ENCODE measurements at places on chromosomes 7 and 10.

GRCh38 chr7:1965579-1966294 lies 267.0 kb downstream of the MAD1L1 start:
- no peak for DNase-seq

DNA sequence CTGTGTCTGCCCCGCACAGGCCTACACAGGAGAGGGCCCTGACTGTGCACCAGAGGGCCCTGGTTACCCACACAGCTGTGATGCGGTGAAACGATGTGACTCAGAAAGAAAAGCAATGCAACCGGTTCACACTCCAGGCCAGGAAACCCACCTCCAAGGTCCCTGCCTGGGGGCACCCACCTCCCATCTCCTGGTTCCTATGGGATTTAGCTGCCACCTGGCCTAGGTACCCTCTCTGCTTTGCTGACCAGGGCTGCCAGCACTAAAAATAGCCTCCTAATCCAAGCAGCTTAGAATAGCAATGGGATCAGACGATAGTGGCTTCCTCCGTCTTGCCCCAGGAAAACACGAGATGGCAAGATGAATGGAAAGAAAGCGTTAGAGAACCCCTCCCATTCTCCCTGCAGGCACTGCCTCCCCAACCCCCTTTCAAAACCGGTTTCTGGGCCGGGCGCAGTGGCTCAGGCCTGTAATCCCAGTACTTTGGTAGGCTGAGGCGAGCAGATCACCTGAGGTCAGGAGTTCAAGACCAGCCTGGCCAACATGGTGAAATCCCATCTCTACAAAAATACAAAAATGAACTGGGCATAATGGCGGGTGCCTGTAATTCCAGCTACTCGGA lies 12.4 kb downstream of the RBP3 start:
- DNase-seq: no peak

DNA sequence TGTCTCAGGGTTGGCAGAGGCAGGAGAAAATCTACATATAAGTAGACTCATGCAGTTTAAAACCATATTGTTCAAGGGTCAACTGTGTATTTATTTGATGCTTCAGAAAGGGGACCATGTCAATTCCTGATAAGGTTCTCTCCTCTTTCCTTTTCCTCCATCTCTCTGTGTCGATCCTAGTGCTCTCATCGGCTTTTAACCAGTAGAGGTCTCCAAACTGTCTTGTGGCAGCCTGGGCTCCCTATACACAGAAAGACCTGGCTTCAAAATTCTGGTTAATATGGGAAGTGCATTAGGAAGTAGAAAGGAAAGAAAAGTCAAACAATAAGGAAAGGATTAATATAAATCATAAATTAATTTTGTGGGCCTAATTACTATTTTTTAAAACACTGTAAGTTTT lies 304.4 kb upstream of the C7orf33 start:
- no peak for DNase-seq

GRCh38 chr7:16657656-16658279 lies 11.8 kb downstream of the BZW2 start:
- no peak for DNase-seq

DNA sequence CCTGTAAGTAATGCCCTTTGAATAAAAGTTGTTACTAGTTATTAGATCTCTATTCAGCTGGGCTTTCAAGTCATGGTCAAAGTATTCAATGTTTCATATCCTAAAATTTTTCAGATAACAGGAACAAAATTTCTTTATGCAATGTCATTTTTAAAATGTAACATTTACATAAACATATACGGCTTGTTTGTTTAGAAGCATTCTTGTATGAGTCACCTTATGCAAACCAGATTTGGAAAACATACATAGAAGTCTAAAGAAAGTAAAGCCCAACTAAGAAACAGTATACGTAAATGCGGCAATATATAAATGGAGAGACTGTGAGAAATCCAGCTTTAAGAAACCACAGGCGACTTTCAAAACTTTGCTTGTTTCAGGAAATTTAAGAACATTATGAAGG lies 10.5 kb downstream of the TMEM168 start:
- no peak for DNase-seq

DNA sequence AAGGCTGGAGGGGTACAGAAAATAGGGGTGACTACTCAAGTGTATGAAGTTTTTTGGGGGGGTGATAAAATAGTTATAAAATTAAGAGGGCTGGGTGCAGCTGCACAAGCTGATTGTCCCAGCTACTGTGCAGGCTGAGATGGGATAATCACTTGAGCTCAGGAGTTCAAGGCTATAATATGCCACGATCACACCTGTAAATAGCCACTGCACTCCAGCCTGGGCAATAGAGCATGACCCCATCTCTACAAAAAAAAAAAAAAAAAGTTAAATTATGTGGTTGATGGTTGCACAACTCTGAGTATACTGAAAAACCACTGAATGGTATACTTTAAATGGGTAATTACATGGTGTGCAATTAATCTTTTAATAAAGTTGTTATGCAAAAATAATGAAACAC lies 172.9 kb downstream of the SRPK2 start:
- no peak for DNase-seq

GRCh38 chr10:1712314-1712713 lies 25.0 kb downstream of the ADARB2 start:
- DNase-seq: no peak

DNA sequence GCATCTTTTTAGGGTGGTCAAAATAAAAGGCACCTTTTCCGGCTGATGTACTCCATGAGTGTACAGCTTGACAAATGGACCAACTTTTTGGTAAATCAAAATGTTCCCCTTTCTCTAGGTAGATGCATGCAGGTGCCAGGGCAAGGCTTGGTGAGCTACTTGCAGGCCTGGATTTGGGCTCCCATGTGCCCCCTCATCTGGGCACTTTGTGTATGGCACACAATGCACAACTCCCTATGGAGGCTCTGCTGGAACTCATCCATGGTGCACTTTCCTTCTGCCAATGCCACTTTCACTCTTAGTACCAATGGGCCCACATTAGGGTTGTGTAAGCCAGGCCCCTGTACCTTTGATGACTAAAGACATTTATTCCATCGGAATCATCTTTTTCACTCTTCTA lies 300.8 kb downstream of the SDHAF3 start:
- DNase-seq: no peak

DNA sequence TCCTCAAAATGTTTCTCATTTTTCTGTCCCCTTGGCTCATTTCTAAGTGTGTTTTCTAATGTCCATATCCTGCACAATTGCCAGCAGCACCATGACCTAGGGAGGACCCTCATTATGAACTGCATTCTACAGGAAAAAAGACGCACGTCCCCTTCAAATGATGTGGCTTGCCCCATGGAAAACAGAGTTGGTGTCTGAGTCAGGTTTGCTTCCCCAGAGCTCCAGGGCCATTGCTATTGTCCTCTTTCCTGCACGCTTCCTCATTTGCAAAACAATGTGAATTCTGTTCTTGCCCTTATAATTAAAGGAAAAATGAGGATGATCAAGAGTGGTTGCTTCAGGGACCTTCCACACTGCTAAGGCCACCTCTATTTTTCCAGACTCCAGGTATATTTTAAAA lies 14.7 kb upstream of the ASB4 start:
- no peak for DNase-seq

- peak; percentile 25 for DNase-seq
Measured at GRCh38 chr7:7416031-7416858, 119.4 kb downstream of the COL28A1 start.

GRCh38 chr10:27607591-27607990 lies 103.5 kb downstream of the RAB18 start:
- DNase-seq: no peak

- no peak for DNase-seq
Measured at GRCh38 chr10:99975942-99976809, 33.6 kb downstream of the DNMBP start.

DNA sequence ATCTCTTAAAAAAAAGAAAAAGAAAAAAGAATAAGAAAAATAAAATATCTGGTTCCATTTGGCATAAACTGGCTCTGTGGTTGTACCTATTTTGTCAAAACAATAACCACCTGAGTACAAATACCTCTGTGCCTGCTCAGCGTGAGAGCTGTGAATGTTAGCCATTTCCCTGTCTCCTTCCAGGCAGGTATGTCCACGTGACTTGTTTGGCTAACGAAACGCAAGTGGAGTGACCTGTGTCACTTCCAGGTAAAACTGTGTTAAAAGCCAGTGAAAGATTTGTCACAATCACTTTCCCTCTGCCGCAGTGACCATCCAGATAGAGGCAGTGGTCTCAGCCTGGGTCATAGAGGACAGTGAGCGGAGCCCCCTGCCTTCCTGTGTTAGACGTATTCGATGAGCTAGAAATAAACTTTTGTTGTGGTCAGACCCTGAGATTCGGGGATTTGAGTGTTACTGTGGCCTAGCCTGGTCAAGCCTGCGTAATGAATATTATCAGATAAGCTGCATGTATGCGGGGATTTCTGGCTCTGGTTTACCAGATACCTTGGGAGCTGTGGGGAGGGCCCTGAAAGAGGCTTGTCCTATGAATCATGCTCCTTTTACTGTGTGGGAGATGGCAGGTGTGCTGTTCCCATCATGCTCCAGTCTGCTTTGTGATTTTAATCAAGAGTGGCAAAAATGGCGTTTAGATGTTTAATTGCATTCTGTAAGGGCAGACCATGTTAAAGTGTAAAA lies 3.8 kb downstream of the PTER start:
- no peak for DNase-seq

All from hematopoietic multipotent progenitor cell (in vitro differentiated cells).